ENCODE measurements at places on chromosomes 2 and 18.
A peak's percentile ranks its signal among the peaks of the same experiment; 100 is the strongest.

GRCh38 chr2:131076707-131077106 lies 16.6 kb downstream of the FAM168B start:
- DNase-seq: no peak

GRCh38 chr2:79082987-79083386 lies 4.8 kb downstream of the REG1B start:
- no peak for DNase-seq

GRCh38 chr2:240232961-240233884 lies 92.8 kb upstream of the OTOS start:
- DNase-seq: peak; percentile 36

DNA sequence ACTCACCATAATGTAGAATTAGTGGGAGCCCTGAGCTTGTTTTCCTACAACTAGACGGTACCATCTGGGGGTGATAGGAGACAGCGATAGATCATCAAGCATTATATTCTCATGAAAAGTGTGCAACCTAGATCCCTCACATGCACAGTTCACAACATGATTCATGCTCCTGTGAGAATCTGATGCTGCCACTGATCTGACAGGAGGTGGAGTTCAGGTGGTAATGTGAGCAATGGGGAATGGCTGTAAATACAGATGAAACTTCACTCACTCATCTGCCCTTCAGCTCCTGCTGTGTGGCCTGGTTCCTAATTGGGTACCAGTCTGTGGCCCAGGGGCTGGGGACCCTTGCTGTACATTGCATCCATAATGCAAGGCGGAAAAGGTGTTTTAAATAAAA lies 60.7 kb downstream of the USP34 start:
- DNase-seq: no peak

GRCh38 chr2:36379710-36380448 lies 24.3 kb downstream of the CRIM1 start:
- no peak for DNase-seq

GRCh38 chr2:10738192-10738591 lies 16.8 kb downstream of the ATP6V1C2 start:
- no peak for DNase-seq

GRCh38 chr2:213101692-213102460 lies 49.5 kb downstream of the IKZF2 start:
- no peak for DNase-seq

Measured in stromal cell of bone marrow (primary cell).